Astrocyte (in vitro differentiated cells and primary cell): ENCODE measurements at places on chromosomes 11 and 22. TPM values are rescaled to one million over a fixed set of nuclear protein-coding genes. Genes with fewer than 3 reads are reported as not detected.

DNA sequence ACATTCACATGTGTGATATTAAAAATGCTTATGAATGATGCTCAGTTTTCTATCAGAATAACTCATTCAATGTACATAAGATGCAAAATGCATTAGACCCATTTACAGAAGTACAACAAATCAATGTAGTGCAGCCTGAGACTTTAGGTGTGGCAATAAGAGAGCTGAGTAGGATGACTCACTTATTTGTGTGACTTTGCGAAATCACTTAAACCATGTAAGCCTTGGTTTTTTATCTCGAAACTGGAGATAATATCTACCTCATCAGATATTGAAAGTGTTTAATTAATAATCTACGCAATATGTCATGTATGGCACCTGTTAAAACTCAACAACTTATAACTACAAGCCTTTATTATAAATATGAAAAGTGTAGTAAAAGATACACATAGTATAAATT lies 105.7 kb upstream of the LUZP2 start:
- DNase-seq, result peak; percentile 66

DNA sequence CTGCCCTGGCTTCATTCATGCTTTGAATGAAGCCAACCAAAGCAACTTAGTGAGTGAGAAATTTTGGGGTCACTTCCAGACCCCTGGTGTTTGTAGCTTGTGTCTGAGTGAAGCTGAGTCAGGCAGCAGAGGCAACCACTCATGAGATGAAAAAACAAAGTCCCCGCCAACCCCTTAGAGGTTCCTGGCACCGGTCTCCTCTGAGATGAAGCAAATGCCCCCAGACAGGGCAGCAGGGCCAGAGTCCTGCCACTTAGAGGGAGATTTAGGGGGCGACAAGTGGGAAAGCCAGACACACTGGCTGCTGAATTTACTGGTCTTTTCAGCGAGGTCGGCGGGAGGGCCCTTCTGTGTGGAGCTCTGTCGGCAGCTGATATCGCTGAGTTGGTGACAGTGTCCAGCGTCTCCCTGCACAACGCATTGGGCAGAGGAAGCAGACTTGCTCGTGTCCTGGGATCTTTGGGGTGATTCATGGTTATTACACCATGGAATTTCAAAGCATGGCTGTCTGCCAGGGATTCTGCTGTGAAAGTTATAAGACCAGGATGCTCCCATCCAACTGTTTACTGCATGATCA lies 482.6 kb downstream of the MIAT start:
- DNase-seq, result peak; percentile 85

DNA sequence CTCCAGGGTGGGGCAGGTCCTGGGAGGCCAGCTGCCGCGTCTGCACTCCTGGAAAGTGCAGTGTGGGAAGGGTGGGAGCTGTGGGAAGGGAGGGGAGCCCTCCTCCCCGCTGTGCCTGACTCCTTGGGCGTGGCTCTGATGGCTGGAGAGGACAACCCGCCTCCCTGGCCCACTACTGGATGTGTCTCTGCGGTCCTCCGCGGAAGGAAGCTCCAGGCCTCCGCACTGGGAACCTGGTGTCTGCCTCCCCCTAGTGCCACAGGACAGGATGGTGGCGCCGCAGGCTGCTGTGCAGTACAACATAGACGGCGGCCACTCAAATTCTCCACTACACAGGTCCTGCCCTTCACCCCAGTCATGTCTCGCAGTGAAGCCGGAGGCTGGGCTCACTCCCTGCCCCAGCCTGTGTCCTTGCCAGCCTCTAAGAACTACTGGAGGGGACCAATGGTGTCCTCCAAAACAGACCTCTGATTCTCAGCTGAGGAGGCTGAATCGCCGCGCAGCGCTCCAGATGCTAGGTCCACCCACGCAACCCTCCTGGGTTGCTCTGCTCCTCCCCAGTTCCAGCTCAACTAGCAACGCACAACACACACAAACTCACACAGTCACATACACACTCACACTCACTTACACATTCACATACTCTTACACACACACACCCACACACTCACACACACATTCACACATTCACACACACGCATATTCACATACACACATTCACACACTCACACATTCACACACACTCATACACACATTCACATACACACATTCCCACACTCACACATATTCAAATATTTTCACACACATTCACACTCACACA lies 12.4 kb upstream of the DSCAML1 start:
- no peak for DNase-seq

GRCh38 chr11:36210529-36210928 lies 78.7 kb downstream of the COMMD9 start:
- DNase-seq, result no peak

The ROBO3 gene
- total RNA-seq, result 12.9 and 14.5 TPM in 2 replicates

GRCh38 chr11:87447606-87448005 lies 409.9 kb downstream of the TMEM135 start:
- no peak for DNase-seq

- DNase-seq, result no peak
These were observed 6.2 kb downstream of the SLC25A45 start for GRCh38 chr11:65376138-65376713.

- no peak for DNase-seq
These were observed 26.1 kb downstream of the INTS4 start for GRCh38 chr11:77968337-77968736.

DNA sequence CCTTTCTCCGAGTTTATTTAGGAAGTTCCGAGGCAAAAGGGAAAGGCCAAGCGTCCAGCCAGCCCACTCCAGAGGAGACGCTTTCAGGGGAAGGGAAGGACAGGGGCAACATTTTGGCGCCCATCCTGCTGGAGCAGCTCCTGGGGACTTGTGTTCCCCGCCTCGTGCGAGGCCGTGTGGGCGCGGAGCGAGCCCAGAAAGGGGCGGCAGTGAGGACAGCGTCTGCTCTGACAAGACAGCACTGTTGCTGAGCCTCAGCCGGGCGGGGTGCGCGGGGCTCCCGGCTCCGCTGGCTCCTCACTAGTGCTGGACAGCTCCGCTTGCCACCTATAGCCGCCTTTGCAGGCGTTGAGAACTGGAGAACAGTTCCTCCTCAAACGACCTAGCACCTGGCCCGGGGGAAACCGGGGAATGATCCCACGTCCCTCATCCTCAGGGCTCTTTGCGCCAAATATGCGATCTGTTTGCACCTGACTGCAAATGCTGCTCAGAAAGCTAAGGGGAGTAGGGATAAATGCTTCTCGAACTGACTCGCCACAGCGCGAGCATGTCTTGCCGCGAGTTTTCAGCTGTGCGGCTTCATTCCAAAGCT lies 722 bp upstream of the GUCY1A2 start:
- peak; percentile 78 for DNase-seq

DNA sequence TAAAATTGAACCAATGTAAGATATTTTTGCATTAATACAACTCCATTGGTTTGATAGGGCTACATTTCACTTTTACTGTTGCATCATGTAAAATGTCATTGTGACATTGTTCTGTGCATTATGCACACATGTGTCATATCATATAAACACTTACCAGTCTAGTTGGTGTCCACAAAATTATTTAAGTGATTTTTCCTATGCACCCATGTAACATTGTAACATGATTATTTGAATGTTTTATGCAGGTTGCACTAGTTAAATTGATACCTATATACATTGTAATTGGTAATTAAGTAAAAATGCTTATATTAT lies 9.6 kb upstream of the BIRC3 start:
- DNase-seq, result no peak

DNA sequence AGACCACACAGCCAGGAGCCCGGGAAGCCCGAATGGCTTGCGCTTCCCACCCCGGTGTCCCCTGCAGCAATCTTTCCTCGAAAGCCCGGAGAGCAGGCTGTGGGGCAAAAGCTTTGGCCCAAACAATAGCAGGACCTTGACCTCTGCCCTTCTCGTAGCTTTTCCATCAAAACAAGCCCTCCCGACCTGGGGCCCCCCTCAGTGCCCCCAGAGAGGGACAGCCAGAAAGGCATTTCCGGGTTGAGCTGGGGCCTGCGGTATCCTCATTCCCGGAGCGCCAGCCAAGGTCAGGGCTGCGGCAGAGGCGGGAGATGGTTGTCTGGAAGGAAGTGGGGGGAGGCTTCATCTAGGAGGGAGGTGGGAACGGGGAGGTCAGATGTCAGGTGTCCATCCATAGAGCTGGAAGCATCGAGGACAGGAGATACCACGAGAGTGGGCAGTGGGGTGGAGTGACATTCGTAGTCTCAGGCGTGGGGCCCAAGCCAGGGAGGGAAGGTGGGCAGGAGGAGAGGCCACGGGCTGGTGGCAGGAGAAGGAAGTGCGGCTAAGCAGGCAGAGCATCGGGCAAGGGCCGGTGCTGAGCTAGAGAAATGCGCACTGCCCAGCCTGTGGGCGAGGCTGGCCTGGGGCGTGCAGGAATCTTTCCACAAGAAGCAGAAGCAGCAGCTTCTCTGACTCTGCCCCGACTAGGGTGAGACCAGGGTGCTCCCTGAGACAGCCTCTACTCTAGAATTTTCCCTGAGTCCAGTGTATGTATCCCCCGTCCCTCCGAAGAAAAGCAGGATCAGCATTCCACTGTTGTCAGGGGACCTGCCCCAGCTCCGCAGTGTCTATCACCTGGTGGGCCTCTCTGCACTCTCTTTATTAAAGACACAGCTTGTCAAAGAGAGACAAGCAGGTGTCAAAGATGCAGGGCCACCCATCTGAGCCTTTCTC lies 14.3 kb downstream of the PDGFB start:
- no peak for DNase-seq

GRCh38 chr11:23725752-23726151 lies 771.1 kb upstream of the LUZP2 start:
- peak; percentile 84 for DNase-seq

The DNAJB7 gene
- total RNA-seq, result not detected in 2 replicates
